Brain (organoid and tissue), 16 donors: ENCODE measurements at places on chromosomes 6 and 20. TPM values are rescaled to one million over a fixed set of nuclear protein-coding genes. Genes with fewer than 3 reads are reported as not detected.

PLCB4 gene
- polyA plus RNA-seq, result 7.5 TPM

NNAT gene
- 26.3 TPM for polyA plus RNA-seq

SAMD5 gene
- polyA plus RNA-seq, result 0.17 TPM

CLDN20 gene
- not detected for polyA plus RNA-seq

TCEA2 gene
- polyA plus RNA-seq, result 238 TPM

TTLL9 gene
- 0.41 TPM for polyA plus RNA-seq

PDE7B gene
- polyA plus RNA-seq, result 1.6 TPM

KCNG1 gene
- 2.1 TPM for polyA plus RNA-seq

UBR2 gene
- polyA plus RNA-seq, result 6.5 TPM

CAGE1 gene
- polyA plus RNA-seq, result not detected

RFX6 gene
- polyA plus RNA-seq, result not detected

CMTR1 gene
- 40.1 TPM for polyA plus RNA-seq

SERINC3 gene
- 104 TPM for polyA plus RNA-seq

PPIL6 gene
- polyA plus RNA-seq, result 7.6 TPM

PI16 gene
- 9.0 TPM for polyA plus RNA-seq

SFTA2 gene
- polyA plus RNA-seq, result not detected

TMEM170B gene
- 2.7 TPM for polyA plus RNA-seq

SRMS gene
- polyA plus RNA-seq, result not detected

METTL24 gene
- not detected for polyA plus RNA-seq

NTSR1 gene
- 0.48 TPM for polyA plus RNA-seq

HAO1 gene
- not detected for polyA plus RNA-seq

TRIM10 gene
- polyA plus RNA-seq, result not detected

PTCRA gene
- not detected for polyA plus RNA-seq

CST3 gene
- polyA plus RNA-seq, result 1,324 TPM

UST gene
- 30.5 TPM for polyA plus RNA-seq

GFRA4 gene
- not detected for polyA plus RNA-seq

PRSS16 gene
- 24.8 TPM for polyA plus RNA-seq

MICAL1 gene
- 119 TPM for polyA plus RNA-seq

SIRPB2 gene
- polyA plus RNA-seq, result 0.95 TPM

SLPI gene
- polyA plus RNA-seq, result 4.1 TPM

APOBEC2 gene
- not detected for polyA plus RNA-seq

KIAA0408 gene
- polyA plus RNA-seq, result 24.9 TPM

MYBL2 gene
- polyA plus RNA-seq, result 148 TPM

C20orf141 gene
- polyA plus RNA-seq, result not detected

MLN gene
- polyA plus RNA-seq, result not detected

RHAG gene
- not detected for polyA plus RNA-seq

STMND1 gene
- polyA plus RNA-seq, result 4.0 TPM

SLC17A3 gene
- not detected for polyA plus RNA-seq

IL20RA gene
- 2.1 TPM for polyA plus RNA-seq

TSBP1 gene
- polyA plus RNA-seq, result not detected
